Stomach (tissue), 19 donors: ENCODE measurements at places on chromosomes 4 and X. TPM values are rescaled to one million over a fixed set of nuclear protein-coding genes. Genes with fewer than 3 reads are reported as not detected.

DNA sequence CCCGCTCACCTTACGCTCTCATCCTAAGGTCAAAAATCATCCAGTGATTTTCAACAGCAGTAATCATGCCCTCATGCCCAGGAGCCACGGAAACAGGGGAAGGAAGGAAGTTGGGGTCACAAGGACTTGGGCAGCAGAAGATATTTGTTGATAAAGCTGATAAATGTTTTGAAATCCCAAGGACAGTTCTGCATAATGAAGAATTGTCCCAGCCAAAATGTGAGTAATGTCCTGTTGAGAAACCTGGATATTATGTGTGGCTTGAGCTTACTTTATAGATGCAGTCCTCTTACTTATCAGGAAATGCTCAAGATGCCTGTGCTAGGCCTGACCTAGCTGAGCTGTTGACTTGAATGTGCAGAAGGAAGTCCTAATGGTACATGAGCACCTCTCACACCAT lies 263.0 kb upstream of the ZFP42 start:
- DNase-seq, result no peak

GRCh38 chr4:99945718-99946355 lies 581 bp downstream of the DNAJB14 start:
- no peak for DNase-seq

DNA sequence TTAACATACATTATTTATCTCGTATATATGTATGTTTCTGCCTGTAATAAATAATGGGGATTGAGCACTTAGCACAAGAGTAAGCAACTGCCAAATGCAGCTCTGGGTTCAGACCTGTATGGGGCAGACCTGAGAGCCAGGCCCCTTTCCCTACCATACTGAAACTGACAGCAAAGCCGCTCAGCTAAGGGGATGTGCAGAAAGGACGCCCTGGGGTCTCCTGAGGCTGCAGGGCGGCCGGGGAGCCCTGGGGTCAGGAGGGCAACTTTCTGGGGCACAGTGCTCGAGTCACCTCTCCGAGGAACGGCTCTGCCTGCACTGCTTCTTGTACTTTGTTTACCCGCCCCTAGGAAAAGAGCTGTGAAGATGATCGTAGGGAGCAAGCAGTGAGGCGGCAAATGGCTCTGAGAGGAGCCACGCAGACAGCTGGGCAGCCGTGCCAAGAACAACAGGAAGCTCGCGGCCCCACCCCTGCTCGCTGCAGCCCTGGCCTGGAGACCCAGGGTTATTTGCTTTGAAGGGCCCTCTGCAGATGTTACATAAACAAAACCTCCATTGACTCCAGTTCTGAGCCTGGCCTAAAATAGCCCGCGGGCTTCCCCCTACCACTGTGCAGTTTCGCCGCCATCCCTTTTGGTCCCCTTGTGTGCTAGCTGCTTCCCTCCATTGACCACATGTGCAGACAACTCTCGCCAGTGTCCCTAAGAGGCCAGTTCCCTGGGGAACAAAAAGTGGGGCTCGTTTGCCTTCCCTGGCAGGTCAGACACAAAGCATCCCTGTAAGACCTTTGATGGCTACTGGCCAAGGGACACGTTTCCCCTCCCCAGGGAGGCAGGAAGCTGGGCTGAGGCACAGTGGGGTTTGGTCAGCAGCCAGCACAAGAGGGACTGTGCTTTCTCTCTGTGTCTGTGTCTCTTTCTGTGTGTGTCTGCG lies 111.3 kb upstream of the LNX1 start:
- peak; percentile 70 for DNase-seq

GRCh38 chr4:16233569-16234177 lies 7.4 kb upstream of the TAPT1 start:
- no peak for DNase-seq

- DNase-seq, result no peak
Observed at GRCh38 chr4:152665691-152666395, 14.0 kb downstream of the TMEM154 start.

The ASB9 gene
- 4.1 TPM for total RNA-seq
